Right renal pelvis (tissue), 4 donors: ENCODE measurements at places on chromosomes 3 and 15. TPM values are rescaled to one million over a fixed set of nuclear protein-coding genes. Genes with fewer than 3 reads are reported as not detected.

DNA sequence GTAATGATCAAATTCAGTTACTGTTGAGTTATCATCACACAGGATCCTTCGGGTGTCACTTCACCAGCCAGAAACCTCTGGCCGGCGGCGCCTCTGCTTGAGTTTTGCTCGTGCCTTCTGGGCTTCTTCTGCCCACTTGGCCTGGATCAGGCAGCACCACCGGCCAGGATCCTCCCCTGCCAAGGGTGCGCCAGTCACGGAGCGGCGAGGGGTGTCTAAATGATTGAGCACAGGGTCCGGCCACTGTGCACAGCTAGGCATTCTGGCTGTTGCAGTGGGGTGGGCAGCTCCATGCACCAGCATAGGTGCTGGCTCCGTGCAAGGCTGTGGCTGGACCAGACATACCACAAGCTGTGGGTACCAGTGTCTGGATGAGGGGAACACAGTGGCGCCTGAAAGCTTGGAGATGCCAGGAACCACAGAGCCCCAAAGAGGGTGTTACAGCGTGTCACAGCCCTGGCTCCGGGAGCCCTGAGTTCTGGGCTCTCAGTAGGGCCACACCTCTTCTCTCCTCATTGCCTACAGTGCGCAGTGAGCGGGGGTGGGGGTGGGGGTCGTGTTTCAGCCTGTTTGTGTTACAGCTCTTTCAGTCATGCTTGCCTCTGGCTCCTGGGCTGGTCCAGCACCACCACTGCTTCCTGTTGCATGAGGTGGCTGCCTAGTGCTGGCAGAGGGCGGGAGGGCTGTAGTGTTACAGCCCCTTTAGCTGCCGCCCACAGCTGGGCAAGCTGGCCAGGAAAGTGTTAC, 169.4 kb downstream of the FNDC3B start:
- no peak for DNase-seq

GRCh38 chr15:39781147-39781966, 1.3 kb downstream of the FSIP1 start:
- DNase-seq = no peak

GRCh38 chr15:83380682-83381081, 66.5 kb upstream of the SH3GL3 start:
- no peak for DNase-seq

GRCh38 chr3:30353711-30354467, 252.5 kb upstream of the TGFBR2 start:
- no peak for DNase-seq

GRCh38 chr3:48038971-48039481, 22.8 kb upstream of the MAP4 start:
- no peak for DNase-seq

DNA sequence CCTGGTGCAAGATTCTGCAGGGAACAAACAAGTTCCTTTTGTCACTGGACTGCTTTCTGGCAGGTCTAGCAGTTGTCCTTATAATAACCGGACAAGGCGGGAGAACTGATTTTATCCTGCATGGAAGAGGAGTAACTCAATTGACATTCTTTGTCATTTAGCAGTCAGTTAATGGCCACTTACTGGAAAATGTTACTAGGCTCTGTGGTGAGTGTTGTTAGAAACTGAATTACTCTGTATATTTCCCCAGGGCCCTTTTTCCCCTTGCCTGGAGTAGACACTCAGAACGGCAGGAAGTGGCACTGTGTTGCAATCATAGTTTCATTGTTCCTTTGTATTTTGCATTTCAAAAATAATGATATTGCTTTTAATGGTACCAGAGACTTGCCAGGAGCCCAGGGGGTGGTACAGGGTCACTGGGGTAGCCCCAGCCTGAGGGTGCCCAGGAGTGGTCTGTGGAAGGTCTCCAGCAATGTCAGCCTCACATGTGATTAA, 318.6 kb upstream of the LRRFIP2 start:
- DNase-seq = no peak

- no peak for DNase-seq
Measured at GRCh38 chr3:112858410-112859069, 11.9 kb upstream of the CD200R1L start.

DNA sequence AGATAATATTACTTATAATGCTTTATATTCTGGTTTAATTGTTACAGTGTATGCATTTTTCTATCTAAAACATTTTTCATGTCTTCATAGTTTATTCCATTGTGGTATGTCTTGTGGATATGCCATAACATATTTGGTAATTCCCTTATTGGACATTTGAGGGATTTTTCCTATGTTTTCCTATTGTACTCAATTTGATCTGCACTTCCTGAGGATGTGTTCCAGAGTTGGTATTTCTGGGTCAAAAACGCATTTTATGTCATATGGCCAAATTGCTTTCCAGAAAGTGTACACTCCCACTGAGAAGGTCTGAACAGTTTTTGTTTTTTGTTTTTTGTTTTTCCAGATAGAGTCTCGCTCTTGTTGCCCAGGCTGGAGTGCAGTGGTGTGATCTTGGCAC, 6.8 kb downstream of the ARL8B start:
- no peak for DNase-seq

- DNase-seq = no peak
Measured at GRCh38 chr3:134992180-134992579, 197.1 kb downstream of the EPHB1 start.

DNA sequence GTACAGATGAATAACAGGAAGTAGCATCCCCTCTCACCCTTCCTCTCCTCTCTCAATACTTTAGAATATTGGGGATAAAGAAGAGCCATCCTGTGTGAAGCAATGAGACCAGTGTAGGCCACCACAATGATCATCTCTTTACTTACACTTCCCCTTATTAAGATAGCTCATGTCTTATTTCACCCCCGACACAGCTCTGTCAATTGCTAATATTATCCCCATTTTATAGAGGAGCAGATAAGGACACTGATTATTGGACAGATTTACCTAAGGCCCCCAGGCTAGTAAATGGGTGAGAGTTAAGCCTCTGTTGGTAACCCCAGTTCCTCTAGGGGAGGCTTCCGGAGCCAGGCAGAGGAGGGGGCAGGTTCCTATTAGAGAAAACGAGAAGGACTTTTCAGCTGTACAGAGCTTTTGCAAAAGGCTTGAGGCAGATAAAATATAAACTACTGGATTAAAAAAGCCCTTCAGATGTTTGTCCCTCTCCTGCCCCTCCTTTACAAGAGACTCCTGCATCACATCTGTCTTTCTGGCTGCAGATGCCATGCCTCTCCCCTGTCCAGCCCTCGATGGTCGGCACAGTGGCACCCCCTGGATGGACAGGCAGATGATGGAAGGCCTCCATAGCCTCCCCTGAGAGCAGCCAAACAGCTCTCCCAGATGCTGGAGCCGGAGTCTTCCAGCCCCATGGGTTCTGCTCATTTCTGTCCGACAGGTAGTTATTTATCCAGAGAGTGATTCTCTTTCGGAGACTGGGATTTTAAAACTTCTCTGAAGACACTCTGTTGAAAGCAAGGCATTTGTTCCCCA, 49.4 kb upstream of the LCTL start:
- no peak for DNase-seq

DNA sequence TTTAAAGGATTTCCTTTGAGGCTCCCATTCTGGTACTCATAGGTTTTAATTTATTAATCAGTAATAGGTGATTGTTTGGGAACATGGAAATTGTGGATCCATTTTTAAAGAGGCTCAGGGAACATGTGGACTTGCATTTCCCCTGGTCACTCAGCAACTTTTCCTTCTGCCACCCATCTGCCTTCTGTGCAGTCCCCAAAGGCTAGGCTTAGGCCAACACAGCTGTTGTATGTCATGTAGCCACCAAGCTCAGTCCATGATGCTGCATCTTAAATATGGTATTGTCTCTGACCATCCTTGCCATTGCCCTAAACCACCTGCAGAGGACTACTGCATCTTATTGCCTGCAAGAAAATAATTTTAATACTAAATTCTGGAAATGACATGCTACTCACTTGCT, 416.7 kb upstream of the SEMA6D start:
- DNase-seq = no peak

DNA sequence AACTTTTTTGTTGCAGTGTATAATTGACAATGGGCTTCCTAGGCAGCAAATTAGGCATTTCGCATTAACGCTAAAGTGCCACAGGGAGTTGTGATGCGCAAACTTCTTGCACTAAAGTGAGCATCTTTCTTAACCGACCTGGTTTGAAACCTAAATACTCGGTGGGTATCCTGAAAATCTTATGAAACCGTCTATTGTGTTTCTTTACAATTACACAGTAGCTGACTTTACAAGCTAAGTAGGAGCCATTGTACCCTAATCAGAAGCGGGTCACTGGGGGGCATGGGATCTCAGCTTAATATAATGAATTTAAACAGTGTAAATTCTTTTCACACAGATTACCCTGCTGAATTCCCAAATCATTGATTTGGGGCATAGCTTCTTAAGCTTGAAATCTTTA, 328.0 kb downstream of the KCNH8 start:
- no peak for DNase-seq

DNA sequence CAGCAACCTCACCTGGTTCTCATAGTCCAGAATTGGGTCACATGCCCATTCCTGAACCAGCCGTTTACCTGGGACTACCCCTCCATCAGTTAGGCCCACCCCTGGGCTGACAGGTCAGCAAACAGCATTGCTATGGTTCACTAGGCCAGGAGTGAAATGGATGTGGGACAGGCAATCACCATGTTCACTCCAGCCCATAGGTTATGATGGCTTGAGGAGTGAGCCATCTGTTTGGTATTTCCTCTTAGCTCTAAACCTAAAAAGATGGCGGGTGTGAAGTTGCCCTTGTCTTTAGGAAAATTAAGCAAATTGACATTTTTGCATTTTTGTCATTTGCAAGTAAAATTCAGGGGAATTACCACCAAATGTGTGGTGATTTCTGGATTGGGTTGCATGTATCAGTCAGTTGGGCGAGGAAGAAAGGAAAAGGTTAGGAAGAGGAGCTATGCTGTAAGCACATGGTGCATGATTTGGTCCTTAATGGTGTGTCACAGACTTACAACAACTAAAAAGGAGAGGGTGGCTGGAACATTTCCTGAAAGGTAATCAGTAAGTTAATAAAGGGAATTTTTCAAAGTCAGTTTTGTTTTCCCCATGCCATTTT, 17.2 kb downstream of the NXPE3 start:
- DNase-seq = no peak

DNA sequence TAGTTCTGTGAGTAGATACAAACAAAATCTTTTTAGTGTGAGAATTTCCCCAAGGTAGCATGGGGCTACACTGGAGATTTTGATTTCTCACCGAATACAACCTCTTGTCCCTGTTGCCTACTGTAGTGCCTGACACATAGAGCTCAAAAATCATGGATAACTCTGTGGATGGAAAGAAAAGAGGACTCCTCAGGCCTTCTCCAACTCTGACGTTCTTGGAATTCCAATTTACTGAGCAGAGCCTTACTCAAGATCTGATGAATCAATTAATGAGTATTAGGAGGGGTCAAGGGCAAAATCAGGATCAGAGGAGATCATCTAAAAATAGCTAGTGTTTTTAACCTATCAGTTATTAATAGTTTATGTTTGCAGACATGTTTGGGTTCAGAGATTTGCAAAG, 46.7 kb upstream of the PYDC2 start:
- DNase-seq = no peak

- DNase-seq = no peak
Measured at GRCh38 chr15:32784581-32784980, 66.8 kb downstream of the GREM1 start.

The STAB1 gene
- polyA plus RNA-seq = 34.9 TPM

The COLQ gene
- 4.4 TPM for polyA plus RNA-seq

The KLF15 gene
- 12.0 TPM for polyA plus RNA-seq

The CHRNA7 gene
- 21.1 TPM for polyA plus RNA-seq

The MLF1 gene
- polyA plus RNA-seq = 65.9 TPM

The ADAMTS17 gene
- polyA plus RNA-seq = 2.3 TPM

The REC114 gene
- polyA plus RNA-seq = not detected

The DNAH1 gene
- 7.0 TPM for polyA plus RNA-seq

The AHSG gene
- 3.1 TPM for polyA plus RNA-seq

The CDHR4 gene
- not detected for polyA plus RNA-seq

The GOLGA8O gene
- 0.17 TPM for polyA plus RNA-seq

The CRTC3 gene
- 30.7 TPM for polyA plus RNA-seq

The DAG1 gene
- polyA plus RNA-seq = 124 TPM

The RAB6B gene
- polyA plus RNA-seq = 17.8 TPM

The MAP1A gene
- 8.9 TPM for polyA plus RNA-seq
